ENCODE measurements at places on chromosomes 1 and 21. TPM values are rescaled to one million over a fixed set of nuclear protein-coding genes. Genes with fewer than 3 reads are reported as not detected.

GRCh38 chr1:94737124-94737998 lies 82.8 kb upstream of the SLC44A3 start:
- no peak for DNase-seq

DNA sequence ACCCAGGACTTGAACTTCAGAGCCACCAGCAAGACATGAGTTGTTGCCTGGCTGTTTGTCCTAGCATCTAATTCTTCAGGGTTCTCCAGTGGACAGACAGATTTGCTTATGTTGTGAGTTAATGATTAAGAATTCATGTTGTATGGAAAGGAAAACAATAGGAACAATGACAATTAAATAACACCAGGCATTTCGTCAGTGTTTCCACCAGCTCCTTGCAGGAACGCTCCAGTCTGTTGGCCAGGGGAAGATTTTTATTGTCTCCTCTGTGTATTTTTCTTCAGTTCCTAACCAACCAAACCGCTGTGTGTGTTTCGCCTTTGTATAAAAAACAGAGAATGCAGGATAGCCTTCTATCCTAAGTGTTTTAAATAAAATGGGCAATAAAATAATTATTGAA lies 64.4 kb upstream of the PTGFR start:
- DNase-seq = no peak

AVPR1B gene
- total RNA-seq = not detected

HPCA gene
- total RNA-seq = not detected

- DNase-seq = no peak
These were observed 202.1 kb downstream of the VAV3 start for GRCh38 chr1:107762751-107763390.

Data from left cardiac atrium (tissue), 4 donors.